ENCODE measurements at places on chromosomes 3 and 15.

DNA sequence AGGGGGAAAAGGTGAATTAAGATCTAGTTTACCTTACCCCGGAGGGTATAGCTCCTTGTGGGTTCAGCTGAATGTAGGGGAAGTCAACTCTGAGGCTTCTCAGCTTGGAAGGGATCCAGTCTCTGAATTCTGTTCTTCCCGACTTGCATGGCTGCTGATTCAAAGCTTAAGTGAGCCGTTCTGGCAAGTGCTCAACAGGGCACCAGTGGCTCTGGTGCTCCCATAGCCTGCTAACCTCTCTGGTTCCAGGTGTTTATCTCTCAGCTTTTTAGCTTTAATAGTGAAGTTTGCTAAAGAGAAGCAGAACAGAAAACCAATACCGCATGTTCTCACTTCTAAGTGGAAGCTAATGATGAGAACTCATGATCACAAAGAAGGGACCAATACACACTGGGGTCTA, 46.3 kb upstream of the RBP1 start:
- DNase-seq = no peak

GRCh38 chr3:52385157-52385556, 59.7 kb downstream of the SEMA3G start:
- DNase-seq = no peak

DNA sequence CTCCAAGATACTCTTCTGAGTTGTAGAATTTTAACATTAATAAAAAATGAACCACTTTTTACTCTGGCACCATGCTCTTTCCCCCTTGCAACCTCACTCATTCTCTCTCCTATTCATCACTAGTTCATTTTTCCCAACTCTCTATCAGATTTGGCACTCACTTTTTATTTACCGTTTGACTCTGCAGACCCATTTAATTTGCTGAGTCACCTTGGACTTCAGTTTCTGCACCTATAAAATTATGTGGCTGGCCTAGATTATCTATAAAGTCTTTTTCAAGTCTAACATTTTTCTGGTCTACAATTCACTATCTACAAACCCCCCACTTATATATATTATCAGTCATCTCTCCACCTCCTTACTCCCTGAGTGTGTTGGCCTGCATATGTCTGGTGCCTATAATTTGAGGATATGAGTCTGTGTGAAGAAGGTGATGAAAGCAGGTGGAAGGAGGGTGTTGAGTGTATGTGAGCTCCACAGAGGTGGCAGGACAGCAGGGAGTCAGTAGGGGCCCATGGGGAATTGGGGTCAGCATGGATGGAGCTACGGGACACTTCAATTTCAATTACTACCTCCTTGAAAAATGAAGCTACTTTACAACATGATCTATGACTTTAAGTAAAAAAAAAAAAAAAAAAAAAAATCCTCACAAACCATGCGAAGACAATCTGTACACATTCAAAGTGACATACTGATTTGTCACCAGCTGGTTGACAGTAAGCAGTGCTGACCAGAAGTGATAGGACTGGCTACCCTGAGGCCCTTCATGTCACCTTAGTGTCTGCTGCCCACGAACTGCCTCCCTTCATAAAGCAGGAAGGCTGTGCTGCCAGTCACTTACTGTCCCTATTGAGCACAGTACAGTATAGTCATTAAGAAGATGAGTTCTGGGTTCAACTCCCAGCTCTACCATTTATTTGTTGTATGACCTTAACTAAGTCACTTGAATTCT, 334.2 kb upstream of the IL12A start:
- DNase-seq = no peak

DNA sequence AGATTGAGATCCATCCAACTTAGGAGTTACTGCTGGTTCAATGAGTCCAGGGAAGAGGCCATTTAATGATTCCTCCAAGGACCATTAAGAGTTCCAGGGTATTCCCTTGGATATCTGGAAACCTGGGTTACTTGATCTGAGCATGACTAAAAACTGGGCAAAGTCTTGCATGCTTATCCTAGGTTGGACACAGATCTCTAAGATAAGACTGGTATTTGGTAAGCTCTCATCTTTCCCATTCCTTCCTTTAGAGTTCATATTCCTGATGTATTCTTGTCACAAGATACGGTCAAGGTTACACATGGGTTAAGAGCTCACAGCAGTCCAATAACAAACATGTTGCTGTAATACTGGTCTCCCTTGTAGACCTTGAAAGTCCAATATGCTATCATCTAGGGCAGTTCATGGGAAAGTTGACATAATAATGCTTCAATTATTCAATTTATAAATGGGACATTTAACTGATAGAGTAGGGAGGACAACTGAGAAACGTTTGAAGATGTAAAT, 301.7 kb downstream of the TIGIT start:
- no peak for DNase-seq

DNA sequence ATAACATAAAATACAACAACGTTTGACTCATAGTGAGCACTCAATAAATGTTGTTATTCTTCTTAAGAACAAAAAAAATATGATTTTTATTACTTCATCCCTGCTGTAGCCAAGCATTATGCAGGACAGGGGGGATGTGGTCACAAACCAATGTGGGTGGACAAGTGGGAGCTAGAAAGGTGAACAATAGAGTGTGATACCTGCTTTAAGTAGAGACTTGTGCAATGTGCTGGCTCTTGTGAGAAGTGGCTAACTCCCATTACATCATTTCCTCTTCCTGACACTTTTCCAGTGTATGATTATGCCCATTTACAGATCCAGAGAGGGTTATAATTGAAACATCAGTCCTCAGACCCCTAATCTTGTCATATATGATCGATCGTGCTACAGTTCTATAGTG, 193.6 kb downstream of the UBE2E2 start:
- DNase-seq = no peak

GRCh38 chr15:38941399-38941953, 376.9 kb upstream of the RASGRP1 start:
- no peak for DNase-seq

GRCh38 chr3:14587740-14588360, 47.7 kb upstream of the GRIP2 start:
- DNase-seq = no peak

GRCh38 chr3:134372396-134373270, 1.6 kb downstream of the AMOTL2 start:
- no peak for DNase-seq

DNA sequence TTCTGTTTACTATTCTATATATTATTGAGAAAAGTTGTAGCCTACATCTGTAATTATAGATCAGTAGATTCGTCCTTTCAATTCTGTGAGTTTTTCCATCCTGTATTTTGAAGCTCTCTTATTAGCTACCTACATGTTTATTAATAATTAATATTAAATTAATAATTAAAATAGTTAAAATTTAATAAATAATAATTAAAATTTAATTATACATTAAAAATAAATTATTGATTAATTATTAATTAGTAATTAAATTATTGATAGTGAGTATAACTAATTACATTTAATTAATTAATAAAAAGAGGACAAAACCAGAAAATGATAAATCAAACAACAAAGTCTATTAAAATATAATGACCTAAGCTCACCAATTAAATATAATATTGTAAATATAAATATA, 606.6 kb upstream of the ROBO1 start:
- DNase-seq = no peak

DNA sequence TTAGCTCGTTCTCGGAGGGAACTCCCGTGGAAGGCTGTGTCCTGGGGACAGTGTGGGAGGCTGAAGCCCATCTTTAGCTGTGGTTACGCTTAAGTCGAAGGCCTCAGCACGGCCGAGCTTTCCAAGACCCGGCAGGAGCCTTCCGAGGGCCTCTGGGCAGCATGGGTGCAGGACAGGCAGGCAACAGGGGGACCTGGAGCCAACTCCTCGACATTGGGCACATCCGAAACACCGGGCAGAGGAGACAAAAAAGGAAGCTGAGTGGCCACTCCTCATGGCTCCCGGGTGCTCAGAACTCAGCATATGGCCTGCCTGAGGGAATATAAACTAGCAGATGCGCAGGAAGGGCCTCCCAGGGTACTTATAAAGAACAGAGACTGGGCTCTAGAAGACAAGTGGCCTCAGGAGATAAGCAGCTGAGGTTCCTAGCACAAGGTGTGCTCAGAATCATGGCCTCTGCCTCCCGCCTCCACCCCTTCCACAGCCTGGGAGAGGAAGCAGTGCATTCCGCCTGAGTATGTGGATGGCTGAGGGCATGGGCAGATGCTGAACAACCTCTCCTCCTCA, 34.1 kb downstream of the ABTB1 start:
- DNase-seq = no peak

- no peak for DNase-seq
These were observed 613.4 kb downstream of the MCTP2 start for GRCh38 chr15:94844538-94845389.

DNA sequence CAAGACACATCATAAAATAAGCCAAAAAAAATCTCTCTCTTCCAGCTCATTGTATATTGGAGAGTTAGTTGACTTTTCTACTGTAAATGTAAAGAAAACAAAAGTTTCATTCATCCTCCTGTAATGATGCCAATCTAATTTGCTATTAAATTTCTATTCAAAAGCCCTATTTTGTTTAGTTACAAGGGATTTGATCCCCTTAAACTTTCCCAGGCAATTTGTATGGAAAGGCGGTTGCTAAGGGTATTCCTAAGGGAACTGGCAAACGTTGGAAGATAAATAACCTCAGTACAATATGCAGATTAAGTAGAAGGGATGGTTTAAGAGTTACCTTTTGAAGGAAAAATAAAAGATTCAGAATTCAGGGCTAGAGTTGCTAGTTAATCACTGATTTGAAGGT, 352.7 kb downstream of the TIGIT start:
- no peak for DNase-seq

Measured in activated T-cell treated with anti-CD3 and anti-CD28 coated beads for 1 hour (primary cell).